ENCODE measurements at places on chromosomes 12 and 14.

DNA sequence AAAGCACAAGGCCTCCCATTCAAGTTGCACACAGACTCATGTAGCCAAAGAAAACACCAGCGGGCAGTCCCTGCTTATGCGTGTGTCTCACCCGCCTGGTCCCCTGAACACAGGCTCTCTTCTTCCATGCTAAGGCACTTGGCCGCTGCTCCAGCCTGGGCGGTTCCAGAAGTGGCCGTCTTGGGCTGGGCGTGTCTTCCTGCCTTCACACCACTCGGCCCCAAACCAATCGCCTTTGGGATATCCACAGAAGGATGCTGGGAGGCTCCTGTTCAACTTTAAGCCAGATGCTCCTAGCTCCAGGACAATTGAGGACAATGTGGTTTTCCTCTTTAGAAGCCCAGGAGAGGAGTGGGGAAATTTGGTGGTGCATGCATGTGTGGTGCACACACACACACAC, 2.2 kb downstream of the SCARB1 start:
- DNase-seq, result no peak

DNA sequence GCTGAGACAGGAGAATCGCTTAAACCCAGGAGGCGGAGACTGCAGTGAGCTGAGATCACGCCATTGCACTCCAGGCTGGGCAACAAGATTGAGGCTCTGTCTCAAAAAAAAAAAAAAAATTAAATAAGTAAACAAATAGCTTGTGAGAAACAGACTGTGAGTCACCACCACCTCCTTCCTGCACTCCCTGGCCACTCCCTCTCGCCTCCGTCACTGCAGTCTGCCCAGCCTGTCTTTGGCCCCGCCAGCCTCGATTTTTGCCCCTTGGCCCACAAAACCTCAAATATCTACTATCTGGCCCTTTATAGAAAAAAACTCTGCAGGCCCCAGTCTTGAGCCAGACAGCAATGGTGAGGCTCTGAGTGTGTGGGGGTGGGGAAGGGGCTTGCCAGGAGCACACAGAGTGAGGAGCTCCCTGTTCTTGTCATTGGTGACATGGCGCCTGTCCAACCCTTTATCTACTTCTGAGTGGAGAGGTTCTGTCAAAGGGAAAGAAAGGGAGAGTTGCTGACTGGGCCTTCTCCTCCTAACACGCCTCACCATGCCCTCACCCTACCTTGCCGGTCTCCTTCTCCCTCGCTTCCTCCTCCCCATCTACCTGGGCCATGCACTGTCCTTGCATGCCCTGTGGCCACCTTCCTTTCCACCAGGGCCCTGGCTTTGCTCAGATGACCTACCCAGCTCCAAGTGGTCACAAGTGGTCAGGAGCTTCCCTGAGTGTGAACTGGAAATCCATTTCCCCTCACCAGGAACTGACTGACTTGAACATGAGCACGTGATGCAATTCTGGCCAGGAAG, 22.1 kb downstream of the LGMN start:
- DNase-seq, result no peak

DNA sequence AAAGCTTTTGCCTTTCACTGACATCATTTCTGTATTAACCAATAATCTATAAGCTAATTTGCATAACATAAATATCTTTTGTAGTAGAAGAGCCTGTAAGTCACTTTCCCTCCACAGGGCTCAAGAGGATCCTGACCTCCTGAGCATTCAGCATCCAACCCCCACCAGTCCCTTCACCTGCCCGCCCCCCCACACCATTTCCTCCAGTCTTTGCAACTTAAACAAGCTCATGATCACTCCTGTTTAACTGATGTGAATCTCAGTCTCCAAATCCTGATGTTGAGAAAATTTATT, 12.0 kb upstream of the CRY1 start:
- no peak for DNase-seq

GRCh38 chr12:75658286-75658685, 146.9 kb upstream of the KRR1 start:
- no peak for DNase-seq

All from GM18507 (cell line).